ENCODE measurements at places on chromosomes 12 and 14. TPM values are rescaled to one million over a fixed set of nuclear protein-coding genes. Genes with fewer than 3 reads are reported as not detected.

The DCTN2 gene
- total RNA-seq = 75.2 TPM

The ACVRL1 gene
- total RNA-seq = 0.53 TPM

The LHX5 gene
- not detected for total RNA-seq

The NKX2-8 gene
- not detected for total RNA-seq

The CACNA1C gene
- total RNA-seq = 0.50 TPM

The ABHD12B gene
- not detected for total RNA-seq

The OXA1L gene
- total RNA-seq = 80.0 TPM

The CACNA2D4 gene
- 0.29 TPM for total RNA-seq

The SFSWAP gene
- 70.7 TPM for total RNA-seq

The PTPRQ gene
- total RNA-seq = 0.08 TPM

The RBMS2 gene
- total RNA-seq = 11.8 TPM

Data from A375 (cell line).